MM.1S (cell line): ENCODE measurements at places on chromosomes 3 and 15.

- no peak for DNase-seq
Measured at GRCh38 chr3:178532476-178532875, 3.8 kb upstream of the KCNMB2 start.

GRCh38 chr3:127391436-127392155, 103.8 kb upstream of the PRR20G start:
- no peak for DNase-seq

DNA sequence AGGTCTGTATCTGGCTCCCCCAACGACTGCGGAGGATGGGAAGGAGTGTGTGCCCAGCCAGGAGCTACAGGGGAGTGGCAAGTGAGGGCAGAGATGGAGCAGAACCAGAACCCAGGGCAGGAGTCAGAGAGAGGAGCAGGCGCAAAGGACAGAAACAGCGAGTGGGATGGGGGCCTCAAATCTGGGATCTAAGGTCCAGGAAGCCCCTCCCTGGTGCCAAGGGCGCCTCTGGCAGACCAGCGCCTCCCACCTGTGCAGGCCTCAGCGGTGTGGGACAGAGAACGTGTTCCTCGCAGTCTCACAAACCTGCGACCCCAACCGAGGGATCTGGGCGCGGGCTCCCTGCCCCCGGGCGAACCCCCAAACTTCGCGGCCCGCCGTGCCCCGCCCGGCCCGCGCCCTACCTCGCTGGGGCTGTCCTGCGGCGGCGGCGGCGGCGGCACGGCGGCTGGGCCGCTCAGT, 301 bp downstream of the PCBP4 start:
- DNase-seq, result no peak

DNA sequence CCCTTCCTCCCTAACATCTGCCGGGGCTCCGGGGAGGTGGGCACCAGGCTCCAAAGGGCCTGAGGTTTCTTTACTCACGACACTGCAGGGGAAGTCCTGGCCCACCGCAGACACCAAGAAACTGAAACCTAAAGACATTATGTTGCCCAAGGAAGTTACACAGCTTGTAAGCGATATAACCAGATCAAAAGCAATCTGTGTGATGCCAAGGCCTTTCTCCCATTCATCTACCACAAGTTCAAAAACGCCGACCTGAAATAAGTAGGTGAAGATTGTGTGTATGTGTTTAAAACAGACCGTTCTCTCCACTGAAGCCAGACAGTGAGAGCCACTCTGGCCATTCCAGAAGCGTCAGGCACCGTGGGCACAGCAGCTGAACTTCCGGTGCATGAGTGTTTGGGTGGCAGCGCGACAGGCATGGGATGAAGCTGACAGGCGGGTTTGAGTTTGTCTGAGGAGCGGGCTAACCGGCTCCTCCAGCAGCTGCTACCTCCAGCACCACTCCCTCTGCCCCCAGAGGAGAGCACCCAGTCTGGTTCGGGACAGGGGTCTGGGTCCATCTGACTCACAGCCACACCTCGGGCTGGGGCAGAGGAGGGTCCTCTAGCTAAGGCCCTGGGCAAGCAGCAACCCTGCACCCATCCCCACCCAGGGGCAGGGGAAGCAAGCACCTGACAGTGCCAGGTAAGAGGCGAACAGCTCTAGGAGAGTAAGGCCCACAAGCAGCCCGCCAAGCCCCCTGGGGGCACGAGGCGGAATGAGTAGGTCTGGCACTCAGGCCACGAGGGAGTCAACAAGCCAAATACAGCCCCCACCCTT, 1.3 kb downstream of the TNK2 start:
- peak; percentile 94 for DNase-seq

DNA sequence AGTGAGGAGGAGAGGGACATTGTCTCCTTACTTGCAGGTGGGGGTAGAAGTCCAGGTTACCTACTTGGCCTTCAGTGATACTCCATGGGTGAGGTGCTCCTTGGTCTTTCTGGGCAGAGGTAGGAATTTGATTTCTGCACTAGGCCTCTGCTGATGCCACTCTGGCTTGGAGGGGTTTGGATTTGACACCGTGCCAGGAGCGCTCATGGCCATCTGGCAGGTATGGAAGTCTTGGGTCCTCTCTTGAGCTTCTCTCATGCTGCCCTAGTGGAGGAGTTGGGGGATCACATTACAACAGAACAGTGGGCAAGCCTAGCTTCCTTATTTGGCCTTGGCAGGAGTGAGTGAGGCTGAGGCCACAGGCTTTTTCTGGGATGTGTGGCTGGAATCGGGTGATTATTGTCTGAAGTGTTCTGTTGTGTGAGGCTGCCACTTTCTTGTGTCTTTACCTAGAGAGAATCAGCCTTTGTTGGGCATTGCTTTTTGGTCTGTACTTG, 525.0 kb downstream of the GABRG3 start:
- no peak for DNase-seq

DNA sequence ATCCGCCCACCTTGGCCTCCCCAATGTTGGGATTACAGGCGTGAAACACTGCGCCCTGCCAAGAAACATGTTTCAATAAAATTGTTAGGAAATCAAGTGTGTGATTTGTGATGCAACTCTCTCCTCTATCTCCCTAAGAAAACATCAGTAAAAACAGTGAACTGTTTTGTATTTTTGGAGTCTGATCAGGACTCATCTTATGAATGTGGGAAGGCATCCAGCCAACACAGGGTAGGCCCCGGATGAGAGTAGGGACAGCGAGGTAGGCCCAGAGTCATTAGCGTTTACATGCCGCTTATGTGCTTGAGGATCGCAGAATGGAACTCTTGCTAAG, 884 bp upstream of the GLYCTK start:
- DNase-seq, result no peak

- DNase-seq, result no peak
Measured at GRCh38 chr3:117102426-117102825, 392.8 kb downstream of the TUSC7 start.

DNA sequence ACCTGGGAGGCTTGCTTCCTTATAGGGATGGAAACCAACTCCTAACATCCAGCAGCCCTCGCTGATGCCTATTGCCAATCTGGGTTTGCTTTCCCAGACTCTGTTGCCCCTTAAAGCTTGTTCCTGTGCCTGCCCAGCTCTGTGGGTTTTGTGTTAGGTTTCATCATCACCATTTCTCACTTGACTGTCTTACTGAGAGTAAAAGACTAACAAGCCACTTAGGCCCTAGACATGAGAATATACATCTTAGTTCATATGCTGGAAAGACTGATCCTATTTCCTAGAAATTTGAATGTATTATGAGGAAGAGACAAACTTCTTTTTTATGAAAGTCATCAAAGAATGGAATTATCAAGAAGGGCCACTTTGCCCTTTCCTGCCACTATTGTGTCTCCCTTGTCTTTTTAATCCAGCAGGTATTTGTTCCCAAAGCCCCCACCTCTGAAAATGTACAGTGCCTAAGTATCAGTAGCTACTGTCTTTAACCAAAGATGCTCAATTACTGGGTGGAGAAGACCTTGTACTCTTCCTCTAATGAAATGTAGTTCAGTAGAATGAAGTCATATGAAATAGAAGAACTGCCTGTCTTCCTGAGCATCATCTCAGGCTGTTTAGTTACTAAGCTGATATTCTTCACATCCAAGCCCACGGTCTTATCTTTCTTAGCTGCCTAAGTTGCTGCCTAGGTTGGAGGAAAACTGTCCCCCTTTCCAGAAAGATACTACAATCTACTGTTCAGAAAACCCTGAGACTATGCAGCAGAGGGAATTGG, 59.8 kb upstream of the ZPLD1 start:
- no peak for DNase-seq

- DNase-seq, result no peak
Measured at GRCh38 chr3:196397941-196398340, 34.3 kb downstream of the UBXN7 start.

DNA sequence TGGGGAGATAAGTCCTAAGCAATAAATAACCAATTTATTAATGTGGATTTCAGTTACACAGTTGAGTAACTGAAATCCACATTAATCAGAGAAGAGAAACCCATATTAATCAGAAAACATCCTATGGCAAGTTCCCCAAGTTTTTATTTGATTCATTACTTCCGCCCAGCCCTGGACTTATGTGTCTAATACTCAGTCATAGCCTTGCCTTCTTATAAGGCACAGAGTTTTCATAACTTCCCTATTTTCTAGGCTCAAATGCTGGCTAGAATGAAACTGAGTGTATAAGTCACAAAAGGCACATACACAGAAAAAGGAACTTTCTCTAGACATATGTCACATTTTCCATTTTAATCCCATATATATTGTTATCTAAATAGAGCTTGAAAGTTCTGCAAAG, 28.8 kb downstream of the CD47 start:
- DNase-seq, result no peak

DNA sequence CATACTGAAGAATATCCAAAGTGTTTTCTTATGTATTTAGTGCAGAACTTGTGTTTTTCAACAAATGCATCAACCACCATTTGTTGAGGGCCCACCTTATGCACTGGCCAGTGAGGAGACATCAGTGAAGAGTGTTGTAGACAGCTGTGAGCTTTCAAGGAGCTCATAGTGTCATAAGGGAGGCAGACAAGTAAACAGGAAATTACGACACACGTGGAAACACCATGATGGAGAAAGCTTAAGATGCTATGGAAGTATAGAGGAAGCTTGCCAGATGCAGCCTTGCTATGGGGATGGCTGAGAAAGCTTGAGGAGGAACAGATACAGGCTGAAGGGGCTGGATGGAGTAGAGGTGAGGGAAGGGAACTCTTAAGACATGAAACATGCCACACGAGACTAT, 50.8 kb upstream of the PSMD6 start:
- DNase-seq, result no peak

DNA sequence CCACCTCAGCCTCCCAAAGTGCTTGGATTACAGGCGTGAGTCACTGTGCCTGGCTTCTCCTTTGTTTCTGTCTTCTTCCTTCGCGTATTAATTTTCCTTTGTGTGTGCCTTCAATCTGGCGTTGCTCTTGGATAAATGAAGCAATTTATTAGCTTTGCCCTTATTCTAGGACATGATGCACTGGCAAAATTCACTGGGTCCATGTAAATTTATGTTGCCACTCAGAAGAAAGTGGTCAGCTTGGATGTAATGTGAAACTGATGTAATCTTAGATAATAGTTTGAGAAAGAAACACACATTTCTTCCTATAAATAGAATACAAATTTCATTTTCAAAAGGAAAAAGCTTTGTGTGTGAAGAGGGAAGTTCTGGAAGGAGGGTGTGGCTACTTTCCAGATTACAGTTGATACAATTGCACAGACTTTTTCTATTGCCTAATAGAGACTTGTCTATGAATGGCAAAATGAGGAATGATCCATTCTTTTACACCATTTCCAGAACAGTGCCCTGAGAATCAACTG, 23.3 kb upstream of the ATP1B3 start:
- DNase-seq, result no peak

GRCh38 chr3:142929109-142929508, 34.4 kb downstream of the PAQR9 start:
- peak; percentile 81 for DNase-seq

GRCh38 chr15:81257435-81257834, 60.8 kb downstream of the IL16 start:
- no peak for DNase-seq

DNA sequence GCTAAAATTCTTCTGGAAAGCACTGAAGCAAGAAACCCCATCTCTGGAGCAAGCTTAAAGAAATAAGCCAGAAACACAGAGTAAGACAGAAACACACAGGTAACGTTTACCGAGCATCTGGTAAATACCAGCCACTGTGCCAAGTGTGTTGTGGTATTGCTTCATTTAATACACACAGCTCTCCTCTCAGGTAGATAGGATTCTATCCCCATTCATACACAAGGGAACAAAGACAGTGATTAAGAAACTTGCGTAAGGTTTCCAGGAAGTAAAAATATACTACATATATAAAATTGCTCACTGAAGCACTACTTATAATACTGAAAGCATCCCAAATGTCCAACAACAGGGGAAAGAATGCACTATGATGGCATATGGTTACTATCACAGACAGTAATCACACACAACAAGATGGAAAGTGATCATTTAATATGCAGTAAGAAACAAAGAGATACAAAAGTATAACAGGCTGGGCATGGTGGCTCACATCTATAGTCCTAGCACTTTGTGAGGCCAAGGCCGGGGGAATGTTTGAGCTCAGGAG, 27.5 kb downstream of the TAMM41 start:
- no peak for DNase-seq

GRCh38 chr15:100703032-100703578, 100.7 kb downstream of the ASB7 start:
- DNase-seq, result peak; percentile 70

DNA sequence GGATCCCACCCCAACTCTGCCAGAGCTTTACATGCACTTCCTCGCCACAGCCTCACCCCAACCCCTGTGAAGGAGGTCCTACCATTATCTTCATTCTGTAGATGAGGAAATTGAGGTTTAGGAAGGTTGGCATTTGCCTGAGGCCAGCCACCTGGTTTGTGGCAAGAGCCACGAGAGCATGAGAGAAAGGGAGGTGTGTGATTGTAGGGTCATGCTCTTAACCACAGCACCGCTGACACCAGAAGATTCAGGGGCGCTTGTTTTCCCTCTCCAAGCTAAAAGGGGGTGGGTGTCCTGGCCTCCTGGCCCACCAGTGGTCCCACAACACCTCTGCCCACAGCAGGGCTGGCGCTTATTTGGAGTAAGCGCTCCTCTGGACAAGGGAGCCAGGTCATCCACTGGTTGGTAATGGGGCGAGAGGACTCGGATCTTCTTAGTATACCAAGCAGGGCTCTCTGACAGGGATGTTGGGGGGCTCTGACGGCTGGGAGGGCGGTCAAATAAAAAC, 691 bp downstream of the RHCG start:
- peak; percentile 60 for DNase-seq
